ENCODE measurements at places on chromosomes 13 and 19.

DNA sequence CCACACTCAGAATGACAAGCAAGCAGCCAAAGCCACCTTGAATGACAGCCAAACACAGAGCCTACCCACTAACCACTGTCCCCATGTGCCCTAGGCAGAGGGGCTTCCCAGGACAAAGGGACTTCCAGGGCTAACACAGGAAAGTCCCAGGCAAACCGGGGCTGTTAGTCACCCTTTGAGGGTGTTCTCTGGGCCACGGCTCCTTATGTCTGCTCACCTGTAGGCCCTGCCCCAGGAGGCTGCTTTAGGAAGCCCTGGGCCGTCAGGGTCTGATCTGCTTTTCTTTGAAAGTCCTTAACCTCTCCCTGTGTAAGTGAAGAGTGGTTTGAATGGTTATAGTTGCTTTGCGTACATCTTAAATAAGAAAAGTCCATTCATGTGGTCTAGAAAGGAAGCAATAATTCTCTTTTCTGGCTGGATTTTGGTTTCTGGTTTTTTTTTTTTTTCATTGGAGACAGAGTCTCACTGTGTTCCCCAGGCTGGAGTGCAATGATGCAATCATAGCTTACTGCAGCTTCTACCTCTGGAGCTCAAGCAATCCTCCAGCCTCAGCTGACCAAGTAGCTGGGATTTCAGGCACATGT is 161.4 kb downstream of the EFNB2 start:
- DNase-seq, result no peak

DNA sequence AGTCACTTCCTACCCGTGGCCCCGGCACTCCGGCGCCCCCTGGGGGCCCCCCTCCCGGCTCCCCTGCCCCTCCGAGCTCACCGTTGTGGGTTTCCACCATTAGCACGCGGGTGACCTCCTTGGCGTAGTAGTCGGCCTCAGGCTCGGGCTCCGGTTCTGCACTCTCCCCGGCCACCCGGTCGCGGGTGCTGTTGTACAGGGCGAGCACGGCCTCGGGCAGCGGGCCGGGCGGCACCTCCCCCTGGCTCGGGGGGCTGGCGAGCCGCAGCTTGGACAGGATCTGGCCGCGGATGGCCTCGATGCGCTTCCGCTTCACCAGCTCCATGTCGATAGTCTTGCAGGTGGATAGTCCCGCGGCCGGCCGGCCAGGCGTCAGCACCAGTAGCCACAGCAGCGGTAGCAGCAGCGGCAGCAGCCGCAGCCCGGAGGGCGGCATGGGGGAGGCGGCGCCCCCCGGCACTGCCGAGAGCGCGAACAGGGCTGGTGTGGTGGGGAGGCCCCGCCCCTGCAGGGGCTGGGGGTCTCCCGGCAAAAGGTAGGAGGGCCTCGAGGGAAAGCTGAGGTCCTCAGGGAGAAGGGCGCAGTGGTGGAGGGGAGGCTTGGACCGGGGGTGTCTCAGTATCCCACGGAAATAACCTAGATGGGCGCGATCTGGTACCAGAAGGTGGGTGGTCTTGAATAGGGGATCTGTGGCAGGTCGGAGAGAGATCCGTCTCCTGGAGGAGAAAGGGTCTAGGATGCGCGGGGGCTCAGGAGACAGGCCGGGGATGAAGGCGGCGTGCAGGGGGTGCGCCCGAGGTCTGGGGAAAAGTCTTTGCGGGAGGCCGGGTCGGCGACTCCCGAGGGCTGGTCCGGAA is 885 bp downstream of the TGFB1 start:
- no peak for DNase-seq

DNA sequence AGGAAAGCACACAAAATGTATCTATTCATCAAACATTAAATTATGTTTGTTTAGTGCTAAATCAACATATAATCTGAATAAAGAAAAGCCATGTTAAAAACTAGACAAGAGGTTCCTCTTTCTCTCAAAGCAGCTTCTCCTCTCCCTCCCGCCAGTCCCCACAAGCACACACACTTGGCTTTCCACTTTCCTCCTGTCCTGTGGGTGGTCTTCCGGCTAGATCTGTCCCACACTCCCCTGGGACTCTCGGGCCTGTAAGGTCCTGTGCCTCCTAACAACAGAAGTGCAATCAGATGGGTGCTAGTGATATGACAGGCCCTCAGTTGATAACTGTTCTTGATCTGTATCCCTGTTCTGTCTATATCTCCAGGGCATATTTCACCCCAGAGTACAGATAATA is 45.6 kb upstream of the RAP2A start:
- DNase-seq, result no peak

DNA sequence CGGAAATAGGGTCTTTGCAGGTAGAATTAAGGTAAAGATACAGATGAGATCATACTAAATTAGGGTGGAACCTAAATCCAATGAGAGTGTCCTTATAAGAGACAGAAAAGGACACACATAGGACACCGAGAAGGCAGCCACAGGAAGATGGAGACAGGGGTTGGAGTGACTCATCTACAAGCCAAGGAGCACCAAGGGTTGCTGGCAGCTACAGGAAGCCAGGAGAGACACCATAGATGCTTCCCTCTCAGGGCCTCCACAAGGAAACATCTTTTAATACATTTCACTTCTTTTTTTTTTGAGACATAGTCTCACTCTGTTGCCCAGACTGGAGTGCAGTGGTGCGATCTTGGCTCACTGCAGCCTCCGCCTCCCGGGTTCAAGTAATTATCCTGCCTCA is 10.1 kb downstream of the TMEM143 start:
- DNase-seq, result no peak

- DNase-seq, result no peak
Measured at GRCh38 chr19:370641-371330, 26.2 kb upstream of the MIER2 start.

DNA sequence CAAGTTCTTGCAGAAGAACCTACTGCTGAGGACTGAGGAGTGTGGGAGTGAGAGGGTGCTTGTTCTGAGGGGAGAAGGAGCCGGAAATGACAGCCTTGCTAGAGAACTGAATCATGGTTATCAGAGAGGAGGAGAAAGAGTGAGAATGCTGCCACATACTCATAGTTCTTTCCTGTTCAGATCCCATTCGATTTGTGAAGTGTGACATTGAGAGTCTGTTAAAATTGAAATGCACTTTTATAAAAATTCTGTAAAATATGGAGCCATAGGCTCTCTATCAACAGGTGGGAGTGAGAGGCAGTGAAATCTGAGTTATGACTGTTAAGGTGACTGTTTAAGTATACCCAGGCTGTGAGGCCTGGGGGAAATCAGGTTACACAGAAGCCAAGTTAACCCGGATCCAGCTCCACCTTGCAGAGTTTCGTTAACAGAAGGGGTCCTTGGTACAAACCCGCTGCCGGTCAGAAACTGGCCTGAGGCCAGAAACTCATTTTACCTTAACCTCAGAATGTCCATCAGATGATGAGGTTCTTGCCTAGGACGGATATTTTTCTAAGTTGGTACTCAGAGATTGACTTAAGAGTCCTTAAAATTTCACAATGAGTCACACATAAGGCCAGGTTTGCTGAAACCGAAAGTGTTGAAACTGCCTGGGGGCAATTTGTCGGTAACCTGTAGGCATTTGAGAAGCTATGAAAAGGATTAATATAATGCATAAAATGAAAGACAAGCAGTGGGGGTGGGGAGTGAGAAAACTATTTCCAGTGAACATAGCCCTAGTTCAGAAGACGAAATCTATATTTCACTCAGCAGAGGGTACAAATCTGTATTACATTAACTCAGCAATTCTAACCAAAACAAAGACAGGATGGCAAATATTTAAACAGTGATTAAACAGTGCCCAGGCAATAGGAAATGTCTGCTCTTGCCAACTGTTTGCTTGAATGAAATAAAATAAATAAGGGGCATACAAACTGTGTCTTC is 350.5 kb downstream of the KCNRG start:
- no peak for DNase-seq

GRCh38 chr13:24860770-24861169 is 96.8 kb downstream of the RNF17 start:
- no peak for DNase-seq

GRCh38 chr19:42989851-42990250 is 36.4 kb downstream of the PSG11 start:
- no peak for DNase-seq

DNA sequence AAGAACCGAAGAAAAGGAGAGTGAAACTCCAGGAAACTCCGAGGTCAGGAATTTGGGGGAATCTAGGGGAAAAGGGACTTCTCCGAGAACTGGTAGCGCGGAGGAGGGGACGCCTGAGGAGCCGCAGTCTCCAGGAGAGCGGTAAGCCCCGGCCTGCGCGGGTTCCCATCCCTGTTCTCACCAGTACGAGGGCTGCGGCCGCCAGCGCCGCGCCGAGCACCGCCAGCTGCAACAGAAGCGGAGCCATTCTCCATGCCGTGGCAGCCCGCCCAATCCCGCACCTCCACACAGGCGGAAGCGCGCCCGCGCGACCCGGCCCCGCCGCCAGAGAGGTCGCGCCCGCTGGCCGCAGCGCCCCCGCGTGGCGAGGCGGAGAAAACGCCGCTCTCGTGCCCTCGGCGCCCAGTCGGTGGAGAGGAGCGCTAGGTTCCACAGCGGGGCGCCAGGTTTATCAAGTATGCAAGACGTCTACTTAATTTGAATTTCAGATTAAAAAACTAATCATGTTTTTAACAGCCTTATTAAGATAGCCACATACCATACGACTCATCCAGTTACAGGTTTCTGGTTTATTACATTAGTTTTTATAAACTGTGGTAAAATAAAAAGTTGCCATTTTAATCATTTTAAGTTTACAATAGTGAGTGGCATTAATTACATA is at the start of gene ALG5:
TSS of gene ALG5 (minus strand) at position 287 of the 661 bp plus-strand sequence. CDS start at position 247, 40 bp downstream.
- DNase-seq, result peak; percentile 91

DNA sequence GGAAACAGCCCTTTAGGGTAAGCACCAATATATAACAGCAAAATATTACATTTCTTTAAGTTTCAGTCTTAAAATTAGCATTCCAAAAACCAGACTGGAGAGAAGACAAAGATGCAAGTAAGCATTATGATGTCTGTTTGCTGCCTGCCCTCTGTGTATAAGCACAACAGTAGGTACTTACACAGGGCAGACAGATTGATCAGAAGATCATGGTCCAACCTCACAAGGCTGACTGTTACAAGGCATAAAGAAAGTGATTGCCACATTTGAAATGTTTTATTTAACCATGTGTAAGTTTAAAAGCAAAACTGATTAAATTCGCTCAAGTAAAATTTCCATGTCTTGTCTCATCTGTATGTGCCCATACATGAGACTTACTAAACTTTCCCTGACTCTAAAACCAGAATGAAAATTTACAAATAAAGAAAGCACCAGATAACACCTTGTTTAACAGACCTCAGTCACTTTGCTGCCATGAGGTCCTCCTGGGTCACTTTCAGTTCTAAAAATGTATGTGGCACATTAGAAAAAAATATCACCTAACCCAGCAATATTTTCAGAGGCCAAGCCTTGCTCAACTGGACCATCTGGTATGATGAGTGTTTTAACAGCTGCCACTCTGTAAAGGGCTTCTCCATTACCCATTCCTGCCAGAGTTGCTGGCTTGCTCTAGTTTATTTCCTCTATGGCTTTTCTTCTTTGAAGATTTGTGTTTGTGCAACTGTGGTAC is 297.0 kb downstream of the RBM26 start:
- no peak for DNase-seq

- no peak for DNase-seq
Measured at GRCh38 chr19:50695251-50696093, 24.1 kb downstream of the SHANK1 start.

DNA sequence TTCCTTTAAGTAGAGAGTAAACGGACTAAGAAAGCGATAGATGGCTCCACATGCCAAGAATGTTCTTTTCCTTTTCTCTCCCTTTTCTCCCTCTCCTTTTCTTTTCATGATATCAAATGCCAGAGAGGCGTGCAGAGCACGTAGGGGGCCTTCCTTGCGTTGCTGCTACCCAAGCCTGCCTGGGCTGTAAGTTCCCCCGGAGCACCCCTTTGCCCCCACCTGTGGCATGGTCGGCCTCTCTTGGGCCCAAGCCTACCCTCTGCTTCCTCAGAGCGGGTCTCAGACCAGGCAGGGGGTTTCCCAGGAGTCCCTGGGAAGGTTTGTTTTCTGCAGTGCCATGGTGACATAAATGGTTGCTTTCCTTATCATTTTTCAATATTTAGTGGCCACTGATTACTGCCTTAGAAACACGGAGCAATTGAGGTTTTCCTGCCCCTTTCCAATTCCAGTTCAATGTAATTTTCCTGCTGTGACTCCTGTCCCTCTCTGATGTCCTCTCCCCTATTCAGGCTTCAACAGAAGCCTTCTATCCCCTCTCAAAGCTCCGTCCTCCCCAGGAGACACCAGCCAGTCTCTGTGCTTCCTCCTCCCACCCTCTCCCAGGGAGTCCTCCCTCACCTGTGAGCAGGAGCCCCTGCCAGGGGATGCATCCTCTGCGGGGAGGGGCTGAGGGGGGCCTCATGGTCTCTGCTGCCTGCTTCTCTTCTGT is 22.6 kb upstream of the CD177 start:
- no peak for DNase-seq

- DNase-seq, result no peak
Measured at GRCh38 chr19:4181053-4181508, 1.3 kb downstream of the SIRT6 start.

DNA sequence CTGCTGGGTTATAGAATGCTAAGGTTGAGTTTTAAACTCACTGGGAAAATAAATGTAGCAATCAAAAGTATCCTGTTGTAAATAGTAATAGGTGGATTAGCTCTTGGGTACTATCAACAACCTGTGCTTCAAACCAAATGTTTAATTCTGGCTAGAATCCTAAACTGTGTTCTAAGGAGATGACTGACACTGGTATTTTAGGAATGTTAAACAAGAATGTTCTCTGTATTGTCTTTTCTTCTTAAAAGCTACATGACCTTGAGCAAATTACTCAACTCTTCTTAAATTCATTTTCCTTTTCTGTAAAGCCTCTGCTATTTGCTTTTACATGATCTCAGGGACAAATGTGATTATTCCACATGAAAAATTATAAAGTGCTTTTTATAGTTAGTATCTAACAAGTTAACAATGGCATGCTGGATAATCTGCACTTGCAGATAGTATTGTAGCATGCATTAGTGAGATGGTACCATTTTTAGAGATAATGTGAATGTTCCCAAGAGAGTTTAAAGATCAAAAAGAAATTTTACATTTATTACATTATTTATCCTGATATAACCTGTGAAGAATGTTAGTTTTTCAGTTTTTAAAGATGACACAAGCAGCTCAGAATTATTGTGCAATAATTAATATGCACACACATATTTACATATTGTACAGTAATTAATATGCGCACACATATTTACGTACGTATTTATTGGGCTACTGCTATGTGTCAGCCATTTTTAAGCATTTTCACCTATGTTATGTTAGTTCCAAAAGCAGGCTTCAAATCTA is 13.6 kb upstream of the EPSTI1 start:
- no peak for DNase-seq

- DNase-seq, result no peak
Measured at GRCh38 chr13:37345869-37346268, 240.4 kb upstream of the CSNK1A1L start.

GRCh38 chr19:34109596-34109995 is 62.7 kb upstream of the LSM14A start:
- no peak for DNase-seq

- no peak for DNase-seq
Measured at GRCh38 chr13:113881614-113882266, 17.9 kb upstream of the GAS6 start.

- DNase-seq, result no peak
Measured at GRCh38 chr13:112113348-112113747, 46.4 kb downstream of the SOX1 start.

GRCh38 chr19:17758515-17758914 is 7.2 kb downstream of the FCHO1 start:
- DNase-seq, result no peak

- DNase-seq, result no peak
Measured at GRCh38 chr13:95447814-95448213, 104.7 kb upstream of the CLDN10 start.

- DNase-seq, result no peak
Measured at GRCh38 chr19:58229255-58229639, 533 bp downstream of the ZNF544 start.

Measured in hippocampal formation (tissue), 2 donors.